ENCODE measurements at places on chromosomes 16 and 17.

DNA sequence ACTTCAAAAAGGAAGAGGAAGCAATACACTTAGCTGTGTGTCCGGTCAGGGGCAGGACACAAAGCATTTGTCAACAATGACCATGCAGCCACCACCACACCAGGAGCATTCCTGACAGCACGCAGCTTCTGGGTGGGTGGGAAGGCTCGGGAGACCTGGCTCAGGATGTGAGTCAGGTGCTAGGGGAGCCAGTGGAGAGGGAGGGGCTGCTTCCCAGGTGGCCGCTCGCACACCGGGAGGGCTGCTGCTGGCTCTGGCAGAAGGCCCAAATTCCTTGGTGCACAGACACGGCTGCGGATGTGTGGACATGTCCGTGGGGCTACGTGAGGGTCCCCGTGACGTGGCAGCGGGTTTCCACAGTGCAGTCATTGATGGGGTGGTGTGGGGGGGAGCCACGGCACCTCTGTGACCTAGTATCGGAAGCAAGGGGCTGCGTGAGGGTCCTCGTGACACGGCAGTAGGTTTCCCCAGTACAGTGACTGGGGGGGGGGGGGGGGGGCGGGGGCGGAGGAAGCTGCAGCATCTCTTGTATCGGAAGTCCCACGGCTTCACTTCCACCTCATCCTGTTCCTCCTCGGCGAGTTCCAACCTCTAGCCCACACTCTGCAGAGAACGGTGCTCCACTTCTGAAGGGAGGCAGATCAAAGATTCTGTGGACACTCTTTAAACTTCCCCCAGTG lies 112.8 kb downstream of the ZNF778 start:
- DNase-seq, result no peak

DNA sequence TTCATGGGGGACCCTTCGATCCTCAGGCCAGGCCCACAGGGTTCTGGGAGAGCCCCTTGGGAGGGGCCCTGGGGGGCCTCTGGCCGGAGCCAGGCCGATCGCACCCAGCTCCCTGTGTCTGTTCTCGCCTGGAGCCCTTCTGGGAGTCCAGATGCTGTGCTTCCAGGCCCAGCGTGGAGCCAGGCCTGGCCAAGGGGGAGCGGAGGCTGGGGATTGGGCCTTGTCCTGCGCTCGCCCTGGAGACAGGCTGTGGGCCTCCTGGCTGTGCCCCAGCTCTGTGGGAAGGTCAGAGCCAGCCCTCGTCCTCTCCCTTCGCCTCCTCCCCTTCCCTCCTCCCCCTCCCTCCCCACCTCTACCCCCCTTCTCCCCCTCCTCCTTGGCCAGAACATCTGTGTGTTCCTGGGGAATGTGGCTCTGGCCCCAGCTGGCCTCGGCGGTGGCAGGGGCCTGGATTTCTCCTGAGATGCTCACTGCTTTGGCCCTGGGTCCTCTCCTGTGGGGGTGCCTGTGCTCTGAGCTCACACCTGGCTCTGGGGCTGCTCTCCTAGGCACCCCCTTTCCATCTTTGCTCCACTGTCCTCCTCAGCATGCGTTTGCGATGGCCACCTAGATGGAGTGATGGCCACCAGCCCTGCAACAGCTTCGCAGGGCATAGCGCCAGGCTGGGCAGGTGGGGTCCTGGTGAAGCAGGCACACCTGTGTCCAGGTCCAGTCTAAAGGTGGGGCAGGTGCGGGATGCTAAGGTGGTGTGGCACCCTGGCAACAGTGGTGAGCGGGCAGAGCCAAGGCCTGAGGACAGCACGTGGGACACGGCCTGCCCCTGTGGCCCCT lies 90.6 kb upstream of the CIBAR2 start:
- no peak for DNase-seq

GRCh38 chr16:27781195-27781524 lies 231.2 kb downstream of the KATNIP start:
- no peak for DNase-seq

DNA sequence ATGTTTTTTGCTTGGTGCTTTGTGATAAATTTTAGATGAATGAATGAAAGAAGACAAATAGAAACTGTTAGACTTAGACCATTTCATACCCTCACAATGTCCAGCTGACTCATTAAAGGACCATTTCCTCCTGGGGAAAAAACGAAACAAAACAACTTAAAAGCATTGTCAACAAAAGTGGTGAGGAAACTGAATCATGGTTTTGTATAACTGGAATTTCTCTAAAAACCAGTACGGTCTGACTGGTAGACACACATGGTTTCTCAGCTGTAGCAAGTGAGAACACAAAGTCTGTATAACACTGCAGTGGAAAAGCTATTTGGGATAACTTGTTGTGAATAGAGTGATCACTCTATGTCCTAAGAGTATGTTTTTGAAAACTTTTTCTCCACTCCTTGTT lies 5.3 kb upstream of the DDX52 start:
- DNase-seq, result no peak

DNA sequence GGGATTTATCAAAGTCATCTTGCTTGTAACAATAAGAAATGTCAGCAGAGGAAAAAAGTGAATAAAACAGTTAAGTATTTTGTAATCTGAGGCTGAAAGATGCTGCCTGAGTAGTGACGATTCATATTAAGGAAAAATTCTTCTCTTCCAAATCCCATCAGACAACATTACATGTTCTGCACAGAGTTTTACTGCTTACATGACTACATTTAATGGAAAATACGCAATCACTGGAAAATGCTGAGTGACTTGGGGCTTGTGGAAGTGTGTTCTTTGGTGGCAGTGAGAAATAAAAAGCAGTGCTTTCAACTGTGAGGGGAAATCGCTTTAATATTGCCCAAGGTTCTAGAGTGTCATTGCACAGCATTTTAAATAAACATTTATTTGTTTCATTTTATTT lies 1025.2 kb upstream of the GOT2 start:
- DNase-seq, result no peak

DNA sequence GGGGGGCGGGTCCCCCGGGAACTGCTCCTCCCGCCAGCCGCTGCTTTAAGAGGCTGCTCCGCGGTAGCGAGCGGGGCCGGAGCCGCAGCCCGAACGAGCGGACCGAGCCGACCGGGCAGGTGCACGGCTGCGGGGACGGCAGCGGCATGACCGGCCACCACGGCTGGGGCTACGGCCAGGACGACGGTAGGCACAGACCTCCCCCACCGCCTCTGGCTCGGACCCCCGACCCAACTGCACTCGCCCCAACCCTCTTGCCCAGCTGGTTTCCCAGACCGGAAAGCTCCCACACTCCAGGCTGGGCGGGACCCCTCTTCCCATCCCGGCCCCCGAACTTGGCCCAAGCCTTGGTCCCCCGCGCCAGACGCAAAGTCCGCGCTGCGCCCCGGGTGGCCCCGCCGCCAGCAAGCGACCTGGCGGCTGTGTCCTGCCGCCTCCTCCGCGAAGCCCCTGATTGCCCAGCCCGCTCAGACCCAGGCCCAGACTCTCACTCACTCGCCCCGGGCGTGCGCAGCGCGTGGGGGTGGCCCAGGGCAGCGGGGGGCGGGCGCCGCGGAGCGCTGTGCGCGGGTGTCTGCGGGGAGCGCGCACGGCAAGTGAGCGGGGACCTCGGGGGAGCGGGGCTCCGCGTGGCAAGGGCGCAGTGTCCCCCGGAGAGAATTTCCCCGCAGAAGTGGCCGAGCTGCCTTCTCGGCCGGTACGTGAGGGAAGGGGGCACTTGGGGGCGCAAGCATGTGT lies at the start of gene CA7:
TSS of gene CA7 (plus strand) at position 73 of the 738 bp plus-strand sequence. CDS start at position 147, 74 bp downstream.
- no peak for DNase-seq

- no peak for DNase-seq
Observed at GRCh38 chr17:30164531-30164930, 47.9 kb downstream of the NSRP1 start.

DNA sequence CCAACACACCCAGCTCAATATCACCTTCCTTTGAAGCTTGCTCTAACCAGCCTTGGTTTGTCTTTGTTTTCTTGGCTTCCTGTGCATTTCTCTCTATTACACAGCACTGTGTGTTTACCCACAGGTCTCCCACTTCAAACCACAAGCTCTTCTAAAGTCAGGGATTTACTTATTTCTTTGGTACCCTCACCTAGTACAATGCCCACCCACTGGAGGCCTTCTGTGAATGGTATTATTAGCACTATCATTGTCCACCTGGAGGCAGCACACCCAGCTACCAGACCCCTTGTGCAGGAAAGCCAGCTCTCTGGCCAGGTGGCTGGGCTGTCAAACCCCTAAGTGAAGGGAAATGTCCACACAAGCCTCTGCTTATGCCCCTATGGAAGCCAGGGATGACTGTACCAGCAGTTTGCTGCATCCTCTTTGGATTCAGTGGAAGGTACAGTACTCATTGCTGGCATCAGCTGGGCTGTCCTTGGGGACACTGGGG lies 9.4 kb upstream of the TOP2A start:
- DNase-seq, result no peak

GRCh38 chr16:64307431-64307830 lies 814.4 kb downstream of the CDH11 start:
- DNase-seq, result no peak

DNA sequence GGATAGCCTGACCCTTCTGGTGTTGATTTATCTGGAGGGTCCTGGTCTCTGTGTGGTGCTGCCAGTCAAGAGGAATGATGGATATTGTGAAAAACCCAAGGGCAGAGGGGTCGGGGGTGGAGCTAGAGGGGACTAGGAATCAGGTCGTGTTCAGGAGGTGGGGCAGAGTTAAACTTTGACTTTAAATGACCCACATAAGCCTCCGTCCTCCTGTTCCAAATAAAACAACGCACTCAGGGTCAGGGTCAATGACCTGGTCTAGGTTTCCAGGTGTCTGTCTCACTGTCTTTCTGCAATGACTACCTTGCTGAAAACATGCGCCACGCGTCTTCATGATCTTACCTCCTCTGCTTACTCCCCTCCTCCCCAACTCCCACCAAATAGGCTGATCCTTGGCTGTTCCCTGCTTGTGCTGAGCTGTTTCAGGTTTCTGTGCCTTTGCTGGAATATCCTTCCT lies 14.7 kb downstream of the AOC3 start:
- no peak for DNase-seq
